Posterior vena cava (tissue), 2 donors: ENCODE measurements at places on chromosomes 2 and 18.

- no peak for DNase-seq
These were observed 187.6 kb downstream of the STK39 start for GRCh38 chr2:168059758-168060157.

DNA sequence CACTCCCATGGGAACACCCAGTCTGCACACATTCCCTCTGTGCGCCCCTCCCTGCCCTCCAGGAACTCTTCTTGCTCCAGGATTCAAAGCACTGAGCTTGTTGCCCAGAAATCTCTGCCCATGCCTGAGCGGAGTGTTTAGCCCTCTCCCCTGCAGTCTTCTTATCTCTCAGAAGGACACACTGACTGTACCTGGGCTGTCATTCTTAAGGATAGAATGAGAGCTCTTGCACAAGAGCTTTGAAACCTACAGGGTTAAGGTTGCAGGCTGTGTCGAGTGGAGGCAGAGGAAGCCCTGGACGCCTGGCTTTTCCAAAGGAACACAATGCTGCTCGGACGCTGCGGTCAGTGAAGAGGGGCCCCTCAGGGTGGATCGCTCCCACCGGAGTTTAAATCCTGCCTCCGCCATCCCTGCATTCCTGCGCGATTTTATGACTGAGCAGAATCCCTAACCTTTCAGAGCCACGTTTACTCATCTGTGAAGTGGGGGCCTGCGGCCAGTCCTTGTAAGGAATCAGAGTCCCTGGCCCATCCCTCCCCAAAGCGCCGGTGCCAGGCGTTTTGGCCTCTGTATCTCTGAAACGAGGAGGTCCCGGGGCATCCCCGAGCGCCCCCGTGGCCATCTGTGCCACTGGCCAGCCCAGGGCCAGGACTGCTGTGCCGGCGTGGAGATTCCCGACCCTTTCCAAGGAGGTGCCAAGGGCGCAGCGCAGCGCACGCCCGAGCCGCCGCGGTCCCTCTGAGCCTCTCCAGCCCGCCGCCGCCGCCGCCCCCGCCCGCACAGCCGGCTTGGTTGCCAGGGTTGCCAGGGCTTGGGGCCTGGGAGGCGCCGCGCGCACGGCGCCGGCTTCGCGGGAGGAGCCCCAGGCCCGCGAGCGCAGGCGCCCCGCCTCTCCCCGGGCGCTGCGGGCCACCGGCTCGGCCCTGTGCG lies 58.9 kb downstream of the FAM168B start:
- peak; percentile 80 for DNase-seq

DNA sequence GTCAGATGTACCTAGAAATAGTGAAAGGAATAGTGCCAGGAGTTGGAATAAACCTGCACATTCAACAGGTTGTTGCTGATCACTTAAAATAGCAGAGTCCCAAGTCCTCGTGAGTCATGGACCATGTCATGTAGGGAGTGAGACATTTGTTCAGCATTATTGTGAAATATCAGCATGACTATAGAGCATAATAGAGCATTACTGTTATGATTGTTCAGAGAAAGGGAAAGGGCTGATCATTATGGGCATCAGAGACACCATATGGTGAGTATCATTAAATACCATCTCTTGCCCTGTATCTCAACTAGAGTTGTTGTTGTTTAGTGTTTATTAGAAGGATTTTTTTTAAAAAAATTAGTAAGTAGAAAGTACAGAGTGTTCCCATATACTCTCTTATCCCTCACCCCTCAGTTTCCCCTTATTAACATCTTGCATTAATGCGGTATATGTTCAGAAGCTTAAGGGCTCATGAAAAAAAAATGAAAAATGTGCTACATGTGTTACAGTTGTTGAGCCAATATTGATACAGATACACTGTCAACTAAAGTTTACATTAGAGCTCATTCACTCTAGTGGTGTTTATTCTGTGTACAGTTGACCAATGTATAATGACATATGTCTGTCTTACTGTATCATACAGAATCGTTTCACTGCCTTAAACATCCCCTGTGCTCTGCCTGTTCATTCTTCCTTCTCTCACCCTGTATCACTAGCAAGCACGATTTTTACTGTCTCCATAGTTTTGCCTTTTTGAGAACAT lies 5.7 kb downstream of the ELAC1 start:
- no peak for DNase-seq

- no peak for DNase-seq
These were observed 100.8 kb downstream of the NOL10 start for GRCh38 chr2:10588931-10589330.

DNA sequence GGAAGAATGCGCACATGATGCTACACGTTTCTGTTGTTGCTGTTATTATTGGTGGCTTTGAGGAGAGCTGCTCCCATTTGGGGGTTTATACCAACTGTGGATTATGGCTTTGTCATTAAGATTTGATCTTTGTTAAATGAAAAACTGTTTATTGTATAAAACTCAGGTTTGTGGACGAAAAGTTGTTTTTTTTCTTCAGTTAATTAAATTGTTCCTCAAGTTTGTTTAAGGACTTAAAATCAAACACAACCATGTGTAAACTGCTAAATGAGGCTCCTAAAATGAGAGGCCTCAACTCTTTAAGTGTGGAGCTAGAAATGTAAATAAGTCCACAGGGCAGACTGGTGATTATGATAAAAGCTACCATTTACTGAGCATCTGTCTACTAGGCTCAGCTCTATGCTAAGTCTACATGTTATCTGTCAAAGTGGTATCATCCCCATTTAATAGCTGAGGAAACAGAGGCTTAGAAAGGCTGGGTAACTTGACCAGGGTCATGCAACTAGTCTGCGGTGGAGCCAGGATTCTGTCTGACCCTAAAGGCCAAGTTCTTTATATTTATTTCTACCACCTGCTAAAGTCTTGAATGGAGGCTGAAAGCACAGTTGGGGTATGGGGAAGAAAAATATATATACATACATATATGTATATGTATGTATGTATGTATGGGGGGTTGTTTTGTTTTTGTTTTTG lies 4.1 kb downstream of the MYCN start:
- DNase-seq: no peak

GRCh38 chr2:223712642-223713041 lies 110.5 kb upstream of the SCG2 start:
- DNase-seq: no peak

DNA sequence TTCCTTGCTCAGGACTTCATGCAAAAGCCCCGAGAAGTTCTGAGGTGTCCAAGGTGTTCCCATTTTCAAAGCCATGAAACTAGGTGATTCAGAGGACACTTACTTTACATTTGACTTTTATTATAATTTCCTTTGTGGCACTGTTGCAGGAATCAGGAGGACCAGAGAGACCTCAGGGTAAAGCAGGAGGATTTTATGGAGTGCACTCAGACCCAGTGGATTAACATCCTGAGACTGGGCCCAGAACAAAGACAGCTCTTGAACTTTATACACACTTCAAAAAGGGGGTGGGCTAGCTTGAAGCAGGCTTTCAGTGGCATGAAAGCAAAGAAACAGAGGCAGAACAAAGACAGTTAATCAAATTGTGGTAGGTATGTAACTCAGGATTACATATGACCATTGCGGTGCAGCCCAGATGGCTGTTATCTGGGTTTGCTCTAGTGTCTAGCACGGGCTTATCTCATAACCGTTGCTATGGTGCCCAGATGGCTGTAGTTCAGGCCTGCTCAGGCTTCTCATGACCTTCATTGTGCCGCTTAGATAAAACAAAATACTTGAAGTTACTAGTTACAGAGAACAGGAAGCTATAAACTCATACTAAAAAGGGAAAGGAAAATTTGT lies 39.4 kb downstream of the TMEM182 start:
- DNase-seq: no peak

DNA sequence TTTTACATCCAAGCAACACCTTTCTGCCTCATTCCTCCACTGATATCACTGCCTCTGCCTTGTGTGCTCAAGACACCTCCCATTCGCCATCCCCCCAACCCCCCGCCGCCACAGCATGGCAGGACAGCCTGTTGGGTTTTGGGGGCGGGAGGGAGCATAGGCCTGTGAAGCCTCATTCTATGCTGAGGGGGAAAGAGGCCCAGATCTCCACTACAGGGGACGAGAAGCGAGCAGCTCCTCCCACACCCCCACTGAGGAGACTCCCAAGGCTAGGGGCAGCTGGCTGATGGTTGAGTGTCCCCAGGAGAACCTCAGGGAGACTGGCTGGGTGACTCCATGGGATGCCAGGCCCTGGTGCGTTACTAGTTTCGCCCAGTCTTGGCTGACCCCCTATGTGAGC lies 214.3 kb upstream of the SIX2 start:
- DNase-seq: no peak

DNA sequence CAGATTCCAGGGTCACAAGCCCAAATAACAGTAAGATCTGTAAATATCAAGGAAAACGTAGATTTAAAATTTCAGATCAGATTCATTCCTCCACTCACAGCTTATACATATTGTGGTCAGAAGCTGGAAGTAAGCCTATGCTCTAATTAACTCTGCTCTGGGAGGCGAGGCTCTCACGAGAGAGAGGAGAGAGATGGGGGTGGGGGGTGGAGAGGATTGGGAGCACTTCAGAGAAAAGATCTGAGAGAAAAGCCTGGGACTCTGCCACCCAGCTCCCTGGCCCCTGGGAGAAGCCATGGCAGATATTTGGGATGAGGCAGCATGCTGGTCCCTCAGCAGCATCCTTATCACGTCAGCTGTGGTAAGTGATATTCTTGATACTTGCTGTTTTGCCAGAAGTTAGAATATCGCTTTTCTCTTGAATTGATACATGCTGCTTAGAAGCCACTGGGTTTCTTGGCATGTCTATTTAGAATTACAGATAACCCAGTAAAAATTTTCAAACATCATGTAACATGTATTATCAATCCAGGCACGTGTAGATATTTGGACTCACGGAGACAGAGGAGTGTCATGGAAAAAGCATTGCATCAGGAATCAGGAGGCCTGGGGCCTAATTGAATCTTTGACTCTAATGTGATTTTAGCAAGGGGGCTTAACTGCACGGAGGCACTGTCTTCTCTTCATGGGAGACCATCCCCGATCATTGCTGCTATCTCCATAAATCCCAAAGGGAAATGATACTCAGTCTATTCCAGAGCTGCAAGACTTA lies 265.4 kb downstream of the HRH4 start:
- no peak for DNase-seq

DNA sequence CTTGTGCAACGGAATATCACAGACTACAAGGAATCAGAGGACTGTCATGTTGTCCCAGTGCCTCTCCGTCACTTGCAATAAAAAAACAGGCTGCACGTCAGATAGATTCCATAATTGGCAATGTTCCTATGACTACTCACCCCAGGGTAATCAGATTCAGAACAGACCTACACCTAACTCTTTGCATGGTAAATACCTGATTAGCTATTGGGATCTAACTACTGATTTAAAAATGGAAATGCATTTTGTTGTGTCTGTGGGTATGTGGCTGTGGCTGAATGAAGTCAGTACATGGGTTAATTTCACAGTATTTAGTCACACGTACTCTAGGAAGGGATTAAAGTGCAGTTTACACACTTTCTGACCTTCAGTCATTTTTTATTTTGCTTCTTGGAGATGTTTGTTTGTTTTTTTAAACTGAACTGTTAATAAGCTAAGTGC lies 91.7 kb downstream of the SCN3A start:
- DNase-seq: no peak

- DNase-seq: no peak
These were observed 90.3 kb upstream of the SESTD1 start for GRCh38 chr2:179354739-179355537.

DNA sequence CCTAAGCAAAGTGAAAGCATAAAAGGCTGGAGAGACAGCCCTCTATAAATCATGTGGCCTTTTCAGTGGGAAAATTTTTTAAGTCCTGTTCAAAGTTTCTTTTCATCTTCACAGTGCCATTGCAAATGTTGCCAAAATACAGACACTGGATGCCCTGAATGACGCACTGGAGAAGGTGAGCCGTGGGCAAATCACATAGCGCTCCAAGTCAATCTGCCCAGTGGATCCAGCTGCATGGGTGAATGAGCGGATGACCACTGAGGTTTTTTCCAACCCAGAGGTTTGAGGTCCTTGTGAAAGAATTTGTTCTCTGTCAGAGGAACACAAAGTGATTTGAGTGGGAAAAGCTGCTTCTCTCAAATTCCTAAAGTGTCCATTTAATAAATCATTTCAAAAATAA lies 11.8 kb downstream of the DAPL1 start:
- DNase-seq: no peak

- DNase-seq: no peak
These were observed 622 bp downstream of the LRP2 start for GRCh38 chr2:169361706-169362117.

GRCh38 chr2:219124381-219125110 lies 36.1 kb downstream of the NHEJ1 start:
- DNase-seq: no peak

DNA sequence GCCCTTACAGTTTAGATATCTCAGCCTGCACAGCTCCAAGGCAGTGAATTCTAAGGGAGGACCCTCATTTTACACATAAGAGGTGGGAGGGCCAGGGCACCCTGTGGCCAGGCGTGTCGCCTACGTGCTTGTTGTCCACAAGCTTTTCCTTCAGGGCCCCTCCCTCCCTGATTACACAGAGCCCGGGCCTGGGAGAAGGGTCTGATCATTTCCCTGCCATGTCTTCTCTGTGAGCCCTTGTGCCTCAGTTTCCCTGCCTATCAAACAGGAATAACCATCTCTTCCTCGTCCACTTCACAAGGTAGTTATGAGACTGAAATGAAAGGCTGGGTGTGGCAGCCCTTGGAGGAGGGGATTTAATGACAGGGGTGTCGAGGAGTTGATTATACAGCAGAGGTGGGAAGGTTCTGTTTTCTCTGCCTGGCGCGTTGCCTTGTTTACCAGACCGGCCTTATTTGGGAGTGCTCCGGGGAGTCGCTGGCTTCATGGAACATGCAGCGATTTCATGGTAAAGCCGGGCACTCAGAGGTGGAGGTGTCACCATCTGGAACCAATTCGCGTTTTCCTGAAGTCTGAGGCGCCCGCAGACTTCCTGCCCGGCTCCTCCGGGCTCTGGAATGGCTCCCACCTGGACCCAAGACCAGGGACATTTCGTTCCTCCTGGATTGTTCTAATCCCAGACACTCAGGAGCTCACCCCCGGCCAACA lies 208.9 kb downstream of the KLHL29 start:
- DNase-seq: no peak

DNA sequence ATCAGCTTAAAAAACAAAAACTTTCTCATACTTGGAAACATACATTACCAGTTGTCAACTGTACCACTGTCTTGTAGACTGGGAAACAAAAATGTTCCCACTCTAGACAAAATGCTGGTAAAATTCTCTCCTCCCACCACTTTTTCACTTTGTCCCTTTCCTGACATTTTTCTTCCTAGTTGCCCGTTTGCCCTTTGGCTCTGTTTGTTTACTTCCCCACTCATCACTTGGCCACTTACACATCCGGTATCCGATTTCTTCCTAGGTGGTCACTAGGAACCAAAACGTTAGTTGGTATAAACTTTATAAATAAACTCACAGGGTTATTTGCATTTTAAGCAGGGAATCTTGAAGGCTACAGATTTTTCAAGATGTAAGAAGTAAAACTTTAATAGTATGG lies 84.9 kb downstream of the METTL4 start:
- DNase-seq: no peak

GRCh38 chr2:71892896-71893295 lies 254.8 kb downstream of the CYP26B1 start:
- DNase-seq: no peak

- DNase-seq: no peak
These were observed 248.9 kb downstream of the TCF4 start for GRCh38 chr18:55338978-55339650.

GRCh38 chr2:14451312-14451711 lies 181.2 kb upstream of the LRATD1 start:
- no peak for DNase-seq
